ENCODE measurements at places on chromosomes 5 and 9. TPM values are rescaled to one million over a fixed set of nuclear protein-coding genes. Genes with fewer than 3 reads are reported as not detected.

DNA sequence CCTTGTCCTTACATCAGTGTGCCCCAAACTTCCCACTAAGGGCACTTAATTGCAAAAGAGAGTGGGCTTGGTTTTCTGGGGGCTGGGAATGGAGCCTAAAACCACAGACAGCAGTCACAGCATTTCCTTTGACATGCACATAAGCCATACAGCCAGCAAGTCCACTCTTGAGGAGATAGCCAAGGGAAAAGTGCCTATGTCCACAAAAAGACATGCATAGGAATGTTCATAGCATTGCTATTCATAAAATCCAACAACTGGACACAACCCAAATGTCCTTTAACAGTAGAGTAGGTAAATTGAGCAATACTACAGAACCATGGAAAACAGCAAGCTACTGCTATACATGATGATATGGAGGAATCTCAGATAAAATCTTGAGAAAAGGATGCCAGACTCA lies 11.7 kb upstream of the FAT2 start:
- H3K4me3 ChIP-seq = no peak overlapping the region
- H3K4me1 ChIP-seq = no peaks in the 10 kb centered on the region
- no peak overlapping the region for H3K27ac ChIP-seq
- H3K27me3 ChIP-seq = no peaks in the 10 kb centered on the region
- no peak for DNase-seq

DNA sequence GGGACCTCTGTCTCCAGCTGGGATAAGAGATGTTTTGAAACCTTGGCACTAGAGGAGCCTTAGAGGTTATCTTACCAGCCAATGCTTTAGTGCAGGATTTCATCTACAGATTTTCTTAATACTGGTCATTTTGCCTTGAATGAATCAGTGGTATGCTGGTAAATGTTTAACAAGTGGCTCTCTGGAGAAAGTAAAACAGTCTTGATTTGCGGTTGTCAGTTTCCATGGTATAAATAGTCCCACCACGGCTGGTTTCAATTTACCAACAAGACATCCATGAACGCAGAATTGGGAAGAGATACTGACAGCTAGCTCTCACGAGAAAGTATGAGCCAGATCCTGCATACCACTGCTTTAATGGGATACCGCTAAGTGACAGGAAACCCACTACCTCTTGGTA lies 56.7 kb upstream of the CXCL14 start:
- H3K36me3 ChIP-seq = no peaks in the 10 kb centered on the region
- H3K4me1 ChIP-seq = no peaks in the 10 kb centered on the region
- peak overlapping the region; percentile 42 for H3K4me3 ChIP-seq
- DNase-seq = no peak
- no peaks in the 10 kb centered on the region for H3K27me3 ChIP-seq

DNA sequence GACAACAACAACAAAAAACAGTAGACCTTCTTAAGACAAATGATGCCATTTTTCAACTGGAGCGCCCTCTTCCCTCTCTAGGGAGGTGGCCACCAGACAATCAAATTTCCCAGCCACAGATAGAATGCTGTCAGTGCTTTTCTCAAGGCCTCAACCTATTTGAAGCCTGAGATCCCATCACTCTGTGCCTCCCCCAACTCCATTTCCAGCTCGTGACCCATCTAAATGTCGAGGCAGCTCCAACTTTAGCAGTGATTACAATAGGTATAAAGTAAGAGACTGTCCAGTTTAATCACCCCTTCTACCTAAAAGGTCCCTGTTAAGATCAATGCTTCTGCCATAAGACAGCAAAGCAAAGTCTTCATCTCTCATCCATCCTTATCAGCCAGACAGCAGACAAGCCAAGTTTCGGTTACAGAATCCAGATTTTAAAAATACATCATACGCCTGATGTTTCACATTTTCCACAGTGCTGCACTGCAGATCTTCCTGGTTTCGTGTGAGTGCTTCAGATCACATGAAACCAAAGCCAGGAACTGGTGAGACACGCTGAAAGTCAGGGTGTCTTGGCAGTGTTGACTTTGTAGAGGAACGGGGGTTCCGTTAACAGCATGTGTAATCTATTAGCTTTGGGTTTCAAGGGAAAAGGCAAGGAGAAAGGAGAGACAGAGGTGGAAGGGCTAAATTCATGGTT lies 447.8 kb downstream of the ENC1 start:
- no peaks in the 10 kb centered on the region for H3K36me3 ChIP-seq
- no peak overlapping the region for H3K27ac ChIP-seq
- no peak for DNase-seq
- H3K27me3 ChIP-seq = no peaks in the 10 kb centered on the region
- H3K4me3 ChIP-seq = no peak overlapping the region

DNA sequence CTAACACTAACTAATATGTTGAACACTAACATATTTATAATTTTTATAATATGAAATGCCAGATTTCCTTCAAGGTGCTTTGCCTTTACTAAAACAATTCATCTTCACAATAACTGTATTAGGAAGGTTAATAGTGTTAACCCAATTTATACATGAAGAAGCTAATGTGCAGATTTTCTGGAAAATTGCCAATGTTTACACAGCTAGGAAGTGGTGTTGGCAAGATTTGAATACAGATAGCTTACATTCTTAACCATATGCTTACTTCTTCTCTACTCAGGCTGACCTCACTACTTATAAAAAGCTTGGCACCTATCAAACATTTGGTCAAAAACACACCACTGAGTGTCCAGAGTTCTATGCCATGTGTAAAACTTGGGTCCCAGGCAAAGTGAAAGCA lies 445.4 kb upstream of the ITGA1 start:
- no peaks in the 10 kb centered on the region for H3K4me1 ChIP-seq
- DNase-seq = no peak
- H3K27ac ChIP-seq = no peak overlapping the region
- no peaks in the 10 kb centered on the region for H3K36me3 ChIP-seq

GRCh38 chr9:6384732-6385131 lies 28.3 kb upstream of the UHRF2 start:
- no peaks in the 10 kb centered on the region for H3K36me3 ChIP-seq
- H3K27ac ChIP-seq = no peak overlapping the region
- no peak for DNase-seq
- no peaks in the 10 kb centered on the region for H3K27me3 ChIP-seq
- H3K4me1 ChIP-seq = no peaks in the 10 kb centered on the region
- no peak overlapping the region for H3K4me3 ChIP-seq

GRCh38 chr5:135623186-135623715 lies 44.5 kb upstream of the CXCL14 start:
- H3K27ac ChIP-seq = no peak overlapping the region
- H3K4me1 ChIP-seq = peaks cover 2% of the 10 kb centered on the region
- no peak for DNase-seq
- H3K36me3 ChIP-seq = no peaks in the 10 kb centered on the region

- no peak overlapping the region for H3K4me3 ChIP-seq
- no peak for DNase-seq
- no peak overlapping the region for H3K27ac ChIP-seq
Measured at GRCh38 chr9:115786321-115786720, 367.3 kb upstream of the PAPPA start.

GRCh38 chr9:115413304-115413703 lies 295.3 kb upstream of the TNC start:
- H3K27ac ChIP-seq = no peak overlapping the region
- H3K4me3 ChIP-seq = no peak overlapping the region
- H3K36me3 ChIP-seq = no peaks in the 10 kb centered on the region
- H3K27me3 ChIP-seq = no peaks in the 10 kb centered on the region

GRCh38 chr5:152933056-152933455 lies 528.0 kb upstream of the NMUR2 start:
- no peaks in the 10 kb centered on the region for H3K27me3 ChIP-seq
- no peak for DNase-seq
- no peak overlapping the region for H3K4me3 ChIP-seq
- H3K36me3 ChIP-seq = no peaks in the 10 kb centered on the region

DNA sequence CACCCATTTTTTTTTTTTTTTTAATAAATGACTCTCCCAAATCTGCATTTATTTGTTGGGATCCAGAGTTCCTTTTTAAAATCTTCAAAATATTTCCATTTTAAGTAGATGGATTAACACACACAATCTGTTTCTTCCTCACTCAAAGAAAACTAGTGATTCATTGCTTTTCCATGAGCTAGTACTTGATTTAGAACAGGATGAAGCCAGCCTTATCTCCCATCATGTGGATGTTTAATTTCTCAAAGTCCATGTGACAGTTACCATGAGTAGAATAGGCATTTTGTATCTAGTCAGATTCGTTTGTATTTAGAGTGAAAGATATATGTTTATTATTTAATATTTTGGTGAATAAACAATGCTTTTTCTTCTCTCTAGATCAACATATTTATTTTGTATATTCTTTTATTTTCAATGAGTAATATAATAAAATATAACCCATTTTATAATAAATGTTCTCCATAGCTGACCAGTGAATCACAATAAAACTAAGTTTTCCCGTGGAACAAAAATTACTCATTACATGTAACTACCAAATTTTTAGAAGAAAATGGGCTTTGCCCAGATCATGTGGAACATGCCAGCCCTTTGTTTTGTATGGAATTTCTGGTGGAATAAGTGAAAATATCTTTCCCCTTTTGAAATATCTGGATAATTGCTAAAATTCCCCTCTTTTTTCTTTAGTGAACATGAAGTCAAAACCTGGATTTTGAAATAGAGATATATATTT lies 54.9 kb upstream of the RPS23 start:
- H3K27ac ChIP-seq = no peak overlapping the region
- H3K27me3 ChIP-seq = no peaks in the 10 kb centered on the region
- no peak for DNase-seq

DNA sequence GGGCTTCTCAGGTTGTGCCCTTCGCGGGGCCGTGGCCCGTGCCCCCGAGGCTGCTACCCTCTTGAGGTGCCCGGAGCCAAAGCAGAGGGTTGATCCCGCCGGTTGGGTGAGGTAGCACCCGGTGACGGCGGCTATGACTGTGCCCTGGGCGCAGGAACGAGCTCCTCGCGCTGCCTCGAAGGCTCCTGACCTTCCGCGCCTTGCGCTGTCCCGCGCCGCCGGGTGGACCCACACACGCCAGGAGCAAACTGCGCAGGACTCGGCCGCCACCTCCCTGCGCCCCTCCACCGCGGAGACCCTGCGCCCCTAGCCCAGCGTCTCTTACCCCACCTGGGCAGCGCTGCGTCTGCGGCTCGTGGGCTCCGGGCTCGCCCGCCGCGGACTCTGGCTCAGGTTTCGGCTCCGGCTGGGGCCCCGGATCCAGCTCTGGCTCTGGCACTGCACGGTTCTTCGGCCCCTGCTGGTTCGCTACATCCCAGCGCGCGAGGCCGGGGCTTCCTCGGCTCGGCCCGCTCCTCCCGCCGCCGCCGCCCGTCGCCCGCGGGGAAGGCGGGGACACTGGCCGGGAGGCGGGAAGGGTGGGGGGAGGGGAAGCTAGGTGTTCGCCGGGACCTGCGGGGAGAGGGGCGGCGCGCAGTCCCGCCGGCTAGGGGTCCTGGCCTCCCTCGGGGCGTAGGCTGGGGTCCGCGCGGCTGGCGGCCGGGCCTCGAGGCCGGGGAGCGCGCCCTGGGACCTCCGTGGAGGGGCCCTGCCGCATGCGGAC lies 5.4 kb upstream of the PITX1 start:
- H3K27me3 ChIP-seq = peaks cover 79% of the 10 kb centered on the region
- no peak overlapping the region for H3K4me3 ChIP-seq
- no peak overlapping the region for H3K27ac ChIP-seq
- no peaks in the 10 kb centered on the region for H3K36me3 ChIP-seq

GRCh38 chr9:107907255-107907654 lies 417.7 kb upstream of the KLF4 start:
- H3K4me3 ChIP-seq = no peak overlapping the region
- no peak for DNase-seq
- no peaks in the 10 kb centered on the region for H3K36me3 ChIP-seq
- no peak overlapping the region for H3K27ac ChIP-seq
- H3K27me3 ChIP-seq = no peaks in the 10 kb centered on the region
- H3K4me1 ChIP-seq = no peaks in the 10 kb centered on the region

GRCh38 chr5:115097236-115097635 lies 72.5 kb downstream of the TRIM36 start:
- H3K4me3 ChIP-seq = no peak overlapping the region
- H3K36me3 ChIP-seq = no peaks in the 10 kb centered on the region
- DNase-seq = no peak
- H3K27ac ChIP-seq = no peak overlapping the region
- H3K4me1 ChIP-seq = no peaks in the 10 kb centered on the region

DNA sequence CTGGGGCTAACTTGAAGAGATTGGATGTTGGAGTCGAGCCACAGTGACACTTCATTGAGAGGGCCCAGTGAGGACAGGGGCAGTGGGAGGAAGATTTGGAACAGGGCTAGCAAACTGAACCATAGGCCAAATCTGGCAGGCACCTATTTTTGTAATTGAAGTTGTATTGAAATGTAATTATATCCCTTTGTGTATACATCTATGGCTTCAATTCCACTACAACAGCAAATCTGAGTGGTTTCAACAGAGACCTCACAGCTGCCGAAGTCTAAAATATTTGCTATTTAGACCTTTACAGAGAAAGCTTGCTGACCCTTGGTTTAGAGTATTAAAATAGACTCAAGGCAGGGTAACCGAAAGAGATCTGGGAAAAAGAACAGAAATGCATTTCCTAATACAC lies 4.7 kb upstream of the TNFSF8 start:
- no peaks in the 10 kb centered on the region for H3K4me1 ChIP-seq
- no peaks in the 10 kb centered on the region for H3K36me3 ChIP-seq
- H3K27me3 ChIP-seq = no peaks in the 10 kb centered on the region
- no peak overlapping the region for H3K4me3 ChIP-seq
- DNase-seq = no peak

Gene GALNT12
- total RNA-seq = 10.8 TPM

Gene ANXA2R
- 4.6 TPM for total RNA-seq

Gene CXXC5
- 122 TPM for total RNA-seq

Gene TAF11L10
- total RNA-seq = not detected

Gene SYNPO
- total RNA-seq = 87.6 TPM

Gene NTNG2
- 2.2 TPM for total RNA-seq
